ENCODE measurements at places on chromosomes 11 and 22.

GRCh38 chr11:11472106-11472505, 119.1 kb upstream of the CSNK2A3 start:
- DNase-seq = no peak

- no peak for DNase-seq
Measured at GRCh38 chr11:88620568-88621130, 283.1 kb upstream of the CTSC start.

GRCh38 chr11:83361831-83362230, 75.7 kb upstream of the CCDC90B start:
- DNase-seq = no peak

GRCh38 chr22:20646906-20647305, 127.0 kb upstream of the SERPIND1 start:
- DNase-seq = no peak

- peak; percentile 38 for DNase-seq
Measured at GRCh38 chr22:23098718-23099530, 28.6 kb downstream of the GNAZ start.
